ENCODE measurements at places on chromosomes 16 and 17.

GRCh38 chr16:79997257-79997656, 396.7 kb upstream of the MAF start:
- no peak for DNase-seq

DNA sequence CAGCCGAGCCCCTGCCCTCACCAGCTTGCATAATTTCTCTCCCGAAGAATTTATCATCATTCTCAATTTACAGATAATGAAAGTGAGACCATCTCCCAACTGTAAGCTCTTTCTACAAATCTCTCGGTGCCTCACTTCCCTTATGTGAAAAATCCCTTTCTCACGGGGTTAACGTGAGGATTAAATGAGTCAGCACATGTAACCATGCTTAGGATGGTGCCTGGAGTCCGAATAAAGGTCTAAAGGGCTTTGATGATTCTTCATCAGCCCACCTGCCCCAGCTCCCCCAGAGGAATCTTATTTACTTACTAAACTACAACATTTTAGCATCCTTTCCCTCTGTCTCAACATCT, 24.8 kb upstream of the PIK3R6 start:
- no peak for DNase-seq

- DNase-seq = no peak
Observed at GRCh38 chr16:72909196-72909595, 138.7 kb downstream of the ZFHX3 start.

GRCh38 chr16:4288148-4288921, 15.5 kb upstream of the TFAP4 start:
- DNase-seq = peak; percentile 26

GRCh38 chr16:6797223-6797622, 535.4 kb upstream of the RBFOX1 start:
- no peak for DNase-seq

All from amniotic stem cell (primary cell).